ENCODE measurements at places on chromosomes 1 and 21.

GRCh38 chr1:214417545-214418210, 133.7 kb downstream of the PTPN14 start:
- no peak for DNase-seq

DNA sequence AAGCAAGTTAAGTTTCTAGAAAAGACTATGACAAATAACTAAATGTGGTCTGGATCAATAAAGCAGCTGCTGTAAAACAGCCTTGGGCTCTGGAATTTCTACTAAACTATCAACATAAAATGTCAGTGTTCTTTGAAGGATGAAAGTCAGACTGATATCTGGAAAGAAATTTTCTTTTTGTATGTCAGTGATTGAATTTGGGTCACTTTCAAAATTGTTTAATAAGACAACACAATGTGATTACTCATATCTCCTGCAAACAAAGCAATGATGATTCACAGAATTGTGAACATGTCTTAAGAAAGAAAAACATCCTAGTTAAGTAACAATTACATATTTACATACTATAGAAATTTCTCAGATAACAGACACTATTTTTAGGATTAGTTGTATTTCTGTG, 826.4 kb downstream of the PLA2G4A start:
- no peak for DNase-seq

DNA sequence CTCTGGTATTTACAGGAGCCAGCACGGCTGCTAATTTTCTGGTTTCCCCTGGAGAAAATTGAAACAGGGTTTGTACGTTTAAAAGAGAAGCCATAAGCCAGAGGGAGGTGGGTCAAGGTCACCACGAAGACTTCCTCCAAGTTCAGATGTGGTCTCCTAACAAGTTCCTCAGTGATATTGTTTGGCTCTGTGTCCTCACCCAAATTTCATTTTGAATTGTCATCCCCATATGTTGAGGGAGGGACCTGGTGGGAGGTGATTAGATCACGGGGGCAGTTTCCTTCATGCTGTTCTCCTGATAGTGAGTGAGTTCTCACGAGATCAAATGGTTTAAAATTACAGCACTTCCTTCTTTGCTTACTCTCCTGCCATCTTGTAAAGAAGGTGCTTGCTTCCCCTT, 295.4 kb upstream of the DAB1 start:
- no peak for DNase-seq

DNA sequence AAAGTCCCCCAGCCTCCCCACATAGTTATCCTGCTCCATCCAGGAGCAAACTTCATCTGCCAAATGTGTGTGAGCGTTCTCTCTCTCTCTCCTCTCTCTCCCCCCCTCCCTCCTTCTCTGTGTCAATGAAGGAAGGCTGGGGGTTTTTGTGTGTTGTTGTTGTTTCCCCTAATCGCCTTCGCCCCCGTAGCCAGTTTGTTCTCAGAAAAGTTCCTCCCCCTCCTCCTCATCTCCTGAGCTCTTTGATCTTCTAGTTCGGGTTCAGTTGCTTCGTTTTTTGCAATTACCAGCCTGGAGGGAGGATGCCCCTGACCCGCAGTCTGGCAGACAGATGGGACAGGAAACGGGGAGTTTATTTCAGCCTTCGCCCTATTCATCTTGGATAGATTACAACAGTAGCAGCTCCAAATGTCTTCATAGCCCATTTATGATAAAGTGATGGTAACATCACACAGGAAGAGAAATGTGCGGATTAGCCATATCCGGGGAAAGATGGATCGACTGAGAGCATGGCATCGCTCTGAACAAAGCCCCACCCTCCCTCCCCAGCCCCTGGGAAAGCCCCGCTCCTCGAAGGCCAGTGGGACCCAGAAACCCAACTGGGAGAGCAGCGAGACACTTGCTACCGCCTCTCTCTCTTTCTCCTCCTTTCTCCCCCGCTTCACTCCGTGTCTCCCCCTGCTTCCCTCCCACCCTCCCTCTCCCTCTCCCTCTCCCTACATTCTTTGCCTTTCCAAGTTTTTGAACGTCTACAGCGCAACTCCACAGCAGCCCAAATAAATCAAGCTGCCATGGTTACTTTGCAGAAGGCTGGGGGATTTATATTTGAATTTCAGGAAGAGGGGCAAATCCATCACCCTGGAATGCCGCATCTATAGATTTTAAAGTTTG, 139.7 kb upstream of the ARHGEF16 start:
- no peak for DNase-seq

- DNase-seq: no peak
Measured at GRCh38 chr1:184641894-184642293, 112.8 kb downstream of the EDEM3 start.

- DNase-seq: no peak
Measured at GRCh38 chr1:235127203-235127602, 1.4 kb downstream of the TOMM20 start.

DNA sequence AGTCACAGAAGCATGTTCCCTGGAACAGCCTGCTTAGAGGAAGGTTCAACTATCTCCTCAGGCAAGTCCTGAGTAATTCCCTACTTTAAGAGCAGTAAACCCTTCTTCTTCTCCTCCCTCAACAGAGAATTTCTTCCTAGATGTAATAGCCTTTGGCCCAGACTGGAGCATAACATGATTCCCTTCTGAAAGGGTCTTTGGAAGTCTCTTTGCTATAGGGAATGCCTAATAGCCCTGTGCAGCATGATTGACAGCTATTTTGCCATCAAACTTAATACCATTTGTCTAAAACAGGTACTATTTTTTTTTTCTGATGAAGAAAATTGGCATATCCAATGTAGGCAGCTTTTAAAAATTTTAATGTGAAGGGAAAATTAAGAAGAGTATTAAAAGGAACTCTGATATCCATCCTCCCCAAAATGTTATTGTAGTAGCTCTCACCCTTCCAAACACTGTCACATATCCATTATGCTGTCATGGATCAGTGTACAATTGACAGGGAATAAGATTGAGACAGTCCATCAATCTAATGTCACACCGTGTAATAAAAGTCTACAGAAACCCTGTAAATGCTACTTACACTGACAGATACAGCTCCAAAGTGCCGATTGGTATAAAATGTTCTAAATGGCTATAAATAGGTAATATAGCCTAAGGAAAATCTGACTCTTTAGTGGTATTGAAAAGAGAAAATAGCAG, 884.6 kb downstream of the TTLL7 start:
- no peak for DNase-seq

- no peak for DNase-seq
Measured at GRCh38 chr1:199550199-199551065, 477.1 kb upstream of the NR5A2 start.

- DNase-seq: no peak
Measured at GRCh38 chr1:247077213-247077612, 1.4 kb downstream of the ZNF670 start.

DNA sequence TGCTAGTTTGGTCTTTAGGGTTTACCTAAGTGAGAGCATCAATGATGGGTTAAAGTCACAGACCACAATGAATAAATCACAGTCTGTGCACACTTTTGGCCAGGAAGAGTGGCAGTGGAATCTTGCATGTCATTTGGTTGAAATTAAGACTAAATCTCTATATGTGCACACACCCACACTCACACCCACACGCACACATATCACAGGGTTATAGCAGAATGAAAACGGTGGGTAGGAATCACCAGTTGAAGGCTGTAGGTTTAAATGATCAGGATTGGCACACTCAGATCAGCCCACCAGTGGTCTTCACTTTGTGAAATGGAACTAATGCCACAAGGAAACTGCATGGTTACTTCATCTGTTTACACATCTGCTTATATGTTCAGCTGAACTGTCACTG, 97.6 kb upstream of the ADAR start:
- DNase-seq: no peak

GRCh38 chr21:31258073-31258472, 86.0 kb downstream of the TIAM1 start:
- no peak for DNase-seq

- no peak for DNase-seq
Measured at GRCh38 chr1:244209955-244210354, 158.9 kb downstream of the ZBTB18 start.

- DNase-seq: no peak
Measured at GRCh38 chr1:10530281-10530740, 55.6 kb downstream of the PEX14 start.

DNA sequence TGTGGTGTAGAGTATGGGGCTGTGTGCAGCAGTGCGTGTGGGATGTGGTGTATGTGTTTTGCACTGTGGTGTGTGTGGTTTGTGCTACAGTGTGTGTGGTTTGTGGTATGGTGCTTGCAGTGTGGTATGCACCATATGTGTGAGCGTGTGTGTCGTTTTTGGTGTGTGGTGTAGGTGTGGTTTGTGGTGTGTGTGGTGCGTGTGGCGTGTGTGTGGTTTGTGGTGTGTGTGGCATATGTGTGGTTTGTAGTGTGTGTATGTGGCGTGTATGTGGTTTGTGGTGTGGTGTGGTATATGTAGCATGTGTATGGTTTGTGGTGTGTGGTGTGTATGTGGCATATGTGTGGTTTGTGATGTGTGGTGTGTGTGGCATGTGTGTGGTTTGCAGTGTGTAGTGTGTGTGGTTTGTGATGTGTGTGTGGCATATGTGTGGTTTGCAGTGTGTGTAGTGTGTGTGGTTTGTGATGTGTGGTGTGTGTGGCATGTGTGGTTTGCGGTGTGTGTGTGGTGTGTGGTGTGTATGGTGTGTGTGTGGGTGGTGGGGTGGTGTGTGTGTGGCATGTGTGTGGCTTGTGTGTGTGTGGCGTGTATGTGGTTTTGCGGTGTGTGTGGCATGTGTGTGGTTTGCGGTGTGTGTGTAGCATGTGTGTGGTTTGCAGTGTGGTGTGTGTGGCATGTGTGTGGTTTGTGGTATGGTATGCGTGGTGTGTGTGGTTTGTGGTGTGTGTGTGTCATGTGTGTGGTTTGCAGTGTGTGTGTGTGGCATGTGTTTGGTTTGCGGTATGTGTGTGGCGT, 53.5 kb upstream of the TRAPPC10 start:
- DNase-seq: no peak

DNA sequence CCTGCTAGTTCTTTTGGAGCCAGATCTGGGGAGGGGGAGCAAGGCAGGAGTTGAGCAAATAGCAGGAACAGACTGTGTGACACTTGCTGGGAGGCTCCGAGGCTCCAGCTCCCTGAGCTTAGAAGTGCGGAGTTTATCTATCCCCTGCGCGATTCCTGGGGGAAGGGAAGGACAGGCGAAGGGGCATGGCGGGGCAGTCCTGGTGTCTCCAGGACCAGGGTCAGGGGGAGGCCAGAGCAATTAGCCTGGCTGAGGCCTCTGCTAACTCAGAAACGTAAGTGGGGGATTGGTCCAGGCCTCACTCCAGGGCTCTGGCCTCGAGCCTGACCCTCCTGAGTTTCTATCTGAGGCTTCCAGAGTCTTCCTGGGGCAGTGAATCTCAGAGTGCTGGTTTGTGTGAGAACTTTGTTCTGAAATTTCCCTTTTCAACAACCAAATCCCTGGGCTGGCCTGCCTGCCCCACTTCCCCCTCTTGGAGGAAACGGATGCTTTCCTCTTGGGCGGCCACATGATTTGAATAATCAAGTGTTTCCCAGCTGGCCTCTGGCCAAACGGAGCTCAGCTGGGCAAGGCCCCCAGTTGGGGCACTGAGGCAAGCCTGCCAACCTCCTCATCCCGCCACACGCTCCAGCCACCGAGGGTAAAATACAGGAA, 15.6 kb downstream of the ALPL start:
- peak; percentile 78 for DNase-seq

- no peak for DNase-seq
Measured at GRCh38 chr1:34763142-34763781, 3.7 kb downstream of the GJB4 start.

DNA sequence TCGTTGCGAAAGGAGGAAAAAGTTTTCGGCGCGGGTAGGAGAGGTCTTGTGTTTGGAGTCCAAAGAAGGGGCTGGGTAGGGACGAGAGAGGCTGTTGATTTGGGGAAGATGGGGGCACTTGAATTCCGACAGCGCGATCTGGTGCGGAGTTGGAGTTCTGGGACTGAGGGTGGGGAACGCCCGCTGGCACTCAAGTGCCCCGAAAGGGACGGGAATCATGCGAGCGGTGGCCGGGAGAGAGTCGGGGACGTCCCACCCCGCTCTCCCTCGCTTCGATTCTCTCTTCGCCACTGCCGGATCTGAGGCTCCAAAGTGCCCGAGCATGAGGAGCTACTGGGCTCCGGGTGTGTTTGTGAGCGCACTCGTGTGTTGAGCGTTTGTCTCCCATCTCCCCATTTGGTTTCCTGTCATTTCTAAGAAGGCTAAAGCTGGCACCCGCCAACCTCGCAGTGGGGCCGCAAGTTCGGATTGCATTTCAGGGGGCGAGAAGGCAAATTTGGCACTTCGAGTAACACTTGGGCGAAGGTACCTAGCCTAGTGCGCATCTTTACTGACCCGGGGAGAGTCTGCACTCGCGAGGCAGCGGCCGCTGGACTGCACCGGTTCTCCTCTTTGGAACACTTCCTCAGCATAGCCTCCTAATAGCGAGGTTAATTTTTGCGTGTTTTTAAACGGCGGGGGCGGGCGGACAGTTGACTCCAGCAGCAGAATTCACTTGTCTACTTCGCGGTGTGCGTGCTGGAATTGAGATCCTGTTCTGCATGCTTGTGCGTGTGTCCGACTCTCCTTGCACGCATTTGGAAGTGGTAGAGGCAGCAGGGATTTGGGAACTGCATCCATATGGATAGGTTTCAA, 1.2 kb downstream of the CHRM3 start:
- DNase-seq: no peak

GRCh38 chr1:161139766-161140165, 7.3 kb upstream of the DEDD start:
- DNase-seq: peak; percentile 59

GRCh38 chr1:23589585-23589986, 30.3 kb upstream of the ID3 start:
- DNase-seq: peak; percentile 69

DNA sequence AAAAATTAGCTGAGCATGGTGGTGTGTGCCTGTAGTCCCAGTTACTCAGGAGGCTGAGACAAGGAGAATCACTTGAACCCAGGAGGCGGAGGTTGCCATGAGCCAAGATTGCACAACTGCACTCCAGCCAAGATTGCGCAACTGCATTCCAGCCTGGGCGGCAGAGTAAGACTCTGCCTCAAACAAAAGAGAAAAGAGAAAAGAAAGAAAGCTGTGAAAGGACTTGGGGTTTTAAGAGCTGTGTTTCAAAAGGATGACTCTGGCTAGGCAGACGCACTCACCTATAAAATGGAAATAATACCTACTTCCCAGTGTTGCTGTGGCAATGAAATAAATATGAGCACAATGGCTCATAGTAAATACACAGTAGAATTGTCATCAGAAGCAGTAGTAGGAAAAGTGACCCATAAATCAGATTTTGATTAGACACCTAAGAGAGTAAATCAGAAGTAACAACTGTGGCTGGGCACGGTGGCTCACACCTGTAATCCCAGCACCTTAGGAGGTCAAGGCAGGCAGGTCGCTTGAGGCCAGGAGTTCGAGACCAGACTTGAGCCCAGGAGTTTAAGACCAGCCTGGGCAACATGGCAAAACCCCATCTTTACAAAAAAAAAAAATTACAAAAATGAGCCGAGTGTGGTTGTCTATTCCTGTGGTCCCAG, 45.9 kb upstream of the PUM1 start:
- no peak for DNase-seq

DNA sequence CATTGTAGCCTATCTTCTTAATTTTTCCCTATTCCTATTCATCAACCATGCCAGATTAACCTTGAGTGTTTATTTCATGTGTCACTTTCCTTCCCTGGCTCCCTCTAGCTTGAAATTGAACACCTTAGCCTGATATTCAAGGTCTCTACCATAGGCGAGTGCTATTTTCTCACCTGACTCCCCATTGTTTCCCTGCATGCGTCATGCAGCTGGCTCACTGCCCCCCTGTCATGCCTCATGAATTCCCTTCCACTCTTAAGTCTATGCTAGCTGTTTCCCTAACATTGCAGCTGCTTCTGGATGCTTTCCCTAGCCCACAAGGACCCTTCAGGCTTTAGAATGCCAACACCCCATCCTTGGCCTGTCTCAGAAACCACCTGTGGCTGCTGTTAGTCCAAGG, 56.7 kb upstream of the CD1D start:
- no peak for DNase-seq

GRCh38 chr1:63713627-63714481, 60.0 kb upstream of the ROR1 start:
- no peak for DNase-seq

Data from Karpas-422 (cell line).